Bladder microvascular endothelial cell (primary cell): ENCODE measurements at places on chromosomes 6 and 20. TPM values are rescaled to one million over a fixed set of nuclear protein-coding genes. Genes with fewer than 3 reads are reported as not detected.

The WFDC10B gene
- total RNA-seq, result not detected in 2 replicates

The BMP2 gene
- 13.8 and 17.2 TPM in 2 replicates for total RNA-seq

The SGK2 gene
- total RNA-seq, result under 0.01 and 0.31 TPM in 2 replicates

The OR2J3 gene
- not detected in 2 replicates for total RNA-seq

The RAB32 gene
- 59.9 and 70.1 TPM in 2 replicates for total RNA-seq

The HLA-DRA gene
- 2.9 TPM in 1 of 2 replicates, not detected in the other for total RNA-seq

The KHDC1 gene
- 0.19 and 0.49 TPM in 2 replicates for total RNA-seq

The MOG gene
- total RNA-seq, result not detected in 2 replicates

The GJA10 gene
- total RNA-seq, result not detected in 2 replicates

The CST2 gene
- not detected in 2 replicates for total RNA-seq

The TRAPPC3L gene
- under 0.01 and 0.19 TPM in 2 replicates for total RNA-seq

The DYNLT1 gene
- 77.5 and 86.0 TPM in 2 replicates for total RNA-seq

The HUS1B gene
- 0.65 and 3.7 TPM in 2 replicates for total RNA-seq

The CST7 gene
- total RNA-seq, result not detected in 2 replicates

The TPBG gene
- total RNA-seq, result 5.7 and 6.0 TPM in 2 replicates

The OR12D3 gene
- not detected in 2 replicates for total RNA-seq

The GLP1R gene
- total RNA-seq, result not detected in 2 replicates

The EEF1E1 gene
- total RNA-seq, result 27.5 and 33.8 TPM in 2 replicates

The DLK2 gene
- 0.16 and 1.1 TPM in 2 replicates for total RNA-seq

The TRIM40 gene
- total RNA-seq, result not detected in 2 replicates

The RRP36 gene
- total RNA-seq, result 59.3 and 85.0 TPM in 2 replicates

The GLO1 gene
- total RNA-seq, result 88.2 and 99.8 TPM in 2 replicates

The HLA-DOA gene
- 0.16 TPM in 1 of 2 replicates, not detected in the other for total RNA-seq

The SIGLEC1 gene
- not detected in 2 replicates for total RNA-seq

The BTN1A1 gene
- not detected in 2 replicates for total RNA-seq

The ACAT2 gene
- 19.1 and 58.8 TPM in 2 replicates for total RNA-seq

The RAET1G gene
- total RNA-seq, result 0.44 and 0.65 TPM in 2 replicates

The MAP3K7 gene
- 14.6 and 33.4 TPM in 2 replicates for total RNA-seq
